Colonic mucosa (tissue), 4 donors: ENCODE measurements at places on chromosomes 6 and 20. TPM values are rescaled to one million over a fixed set of nuclear protein-coding genes. Genes with fewer than 3 reads are reported as not detected.

- no peak overlapping the region for H3K4me3 ChIP-seq
- no peaks in the 10 kb centered on the region for H3K36me3 ChIP-seq
- no peaks in the 10 kb centered on the region for H3K4me1 ChIP-seq
Observed at GRCh38 chr20:15445056-15445840, 1107.8 kb upstream of the FLRT3 start.

DNA sequence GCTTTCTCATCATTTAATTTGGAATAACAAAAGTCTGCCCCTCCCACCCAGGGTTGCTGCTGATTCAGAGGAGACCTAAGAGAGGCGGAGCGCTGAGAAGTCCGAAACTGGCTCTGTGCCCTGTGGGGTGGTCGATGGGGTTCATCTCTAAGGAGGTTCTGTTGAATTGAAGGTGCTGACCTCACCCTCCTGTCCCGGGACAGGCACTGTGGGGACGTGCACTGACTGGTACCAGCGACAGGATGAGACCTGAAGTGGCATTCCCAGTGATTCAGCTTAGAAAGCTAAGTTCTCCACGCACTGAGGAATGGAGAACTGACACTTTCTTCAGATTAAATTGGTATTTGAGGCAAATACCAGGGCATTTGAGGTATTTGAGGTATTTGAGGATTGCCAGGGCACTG, 1.3 kb downstream of the GUCA1B start:
- DNase-seq: no peak
- no peak overlapping the region for H3K27ac ChIP-seq
- H3K4me3 ChIP-seq: no peak overlapping the region
- H3K4me1 ChIP-seq: no peaks in the 10 kb centered on the region

GRCh38 chr6:54198134-54198533, 86.9 kb downstream of the MLIP start:
- H3K27ac ChIP-seq: no peak overlapping the region
- H3K4me3 ChIP-seq: no peak overlapping the region
- H3K27me3 ChIP-seq: no peaks in the 10 kb centered on the region
- DNase-seq: no peak

- no peak for DNase-seq
- H3K36me3 ChIP-seq: no peaks in the 10 kb centered on the region
- no peak overlapping the region for H3K27ac ChIP-seq
Observed at GRCh38 chr6:92377137-92377536, 1042.2 kb downstream of the EPHA7 start.

DNA sequence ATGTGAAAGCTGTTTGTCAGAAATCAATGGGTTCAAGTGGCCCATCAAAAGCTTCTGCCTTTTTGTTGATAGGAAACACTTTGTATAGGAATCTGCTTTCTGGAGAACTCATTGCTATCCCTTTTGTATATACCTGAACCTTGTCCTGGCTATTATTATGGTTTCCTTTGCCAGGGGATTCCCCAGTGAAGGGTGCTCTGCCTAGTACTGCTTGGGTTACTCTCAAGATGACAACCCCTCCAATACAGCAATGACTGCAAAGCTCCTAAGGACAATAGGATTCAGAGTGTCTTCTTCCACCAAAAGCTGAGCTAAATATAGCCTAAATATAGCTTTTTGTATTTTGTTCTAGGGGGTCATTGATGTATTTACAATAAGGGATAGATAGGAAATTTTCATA, 54.0 kb upstream of the PTPRK start:
- H3K27me3 ChIP-seq: no peaks in the 10 kb centered on the region
- H3K27ac ChIP-seq: no peak overlapping the region
- no peaks in the 10 kb centered on the region for H3K4me1 ChIP-seq

- no peak overlapping the region for H3K27ac ChIP-seq
- DNase-seq: peak; percentile 35
- no peaks in the 10 kb centered on the region for H3K36me3 ChIP-seq
- H3K4me3 ChIP-seq: peak overlapping the region; percentile 57
- H3K27me3 ChIP-seq: peaks cover 8% of the 10 kb centered on the region
- H3K4me1 ChIP-seq: no peaks in the 10 kb centered on the region
Observed at GRCh38 chr6:160347259-160348222, 637 bp upstream of the SLC22A3 start.

DNA sequence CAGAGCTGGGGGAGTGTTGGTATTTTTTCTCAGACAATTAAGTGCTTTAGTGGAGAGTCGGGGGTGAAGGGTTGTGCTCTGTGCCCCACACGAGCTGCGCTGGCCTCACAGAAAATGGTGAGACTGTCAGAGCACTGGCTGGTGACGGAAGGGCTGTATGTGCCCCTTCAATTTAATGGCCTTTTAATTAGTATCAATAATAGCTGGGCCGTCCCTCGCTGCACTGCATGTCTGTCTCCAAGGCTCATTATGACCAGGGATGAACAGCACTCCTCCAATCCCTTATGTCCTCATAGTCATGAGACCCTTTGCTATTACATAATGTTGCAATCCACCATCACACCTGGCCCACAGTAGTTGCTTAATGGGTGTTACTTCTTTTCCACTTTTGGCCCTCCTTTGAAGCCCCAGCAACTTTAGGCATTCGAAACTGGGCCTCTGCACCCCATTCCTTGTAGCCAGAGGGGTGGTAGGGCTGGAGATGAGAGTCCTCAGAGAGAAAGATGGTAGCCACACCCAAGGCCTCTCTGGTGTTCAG, 9.5 kb upstream of the RALY start:
- H3K36me3 ChIP-seq: no peaks in the 10 kb centered on the region
- no peak overlapping the region for H3K4me3 ChIP-seq
- H3K4me1 ChIP-seq: no peaks in the 10 kb centered on the region
- no peak overlapping the region for H3K27ac ChIP-seq

GRCh38 chr20:49215232-49215631, 4.0 kb upstream of the DDX27 start:
- no peak overlapping the region for H3K27ac ChIP-seq
- H3K36me3 ChIP-seq: no peaks in the 10 kb centered on the region
- DNase-seq: no peak
- H3K4me3 ChIP-seq: no peak overlapping the region
- no peaks in the 10 kb centered on the region for H3K27me3 ChIP-seq

DNA sequence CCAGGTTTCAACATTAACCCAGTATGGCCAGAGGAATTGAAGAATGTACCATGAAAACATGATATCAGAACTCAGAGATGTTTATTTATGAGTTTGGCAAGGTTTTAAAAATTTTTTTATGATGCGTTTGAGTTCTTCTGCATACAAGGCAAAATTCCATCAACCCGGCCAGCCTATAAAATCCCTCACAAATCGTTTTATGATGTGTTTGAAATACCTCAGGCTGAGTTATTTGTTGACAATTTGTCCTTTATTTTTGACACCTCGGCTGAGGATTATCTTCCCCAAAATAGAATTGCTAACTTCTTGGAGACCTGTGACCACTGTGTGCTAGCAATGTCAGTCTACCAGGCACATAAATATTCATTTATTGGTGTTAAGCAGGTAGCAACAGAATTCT, 91.9 kb upstream of the SLC24A3 start:
- no peaks in the 10 kb centered on the region for H3K36me3 ChIP-seq
- no peak for DNase-seq
- H3K4me1 ChIP-seq: no peaks in the 10 kb centered on the region
- no peaks in the 10 kb centered on the region for H3K27me3 ChIP-seq
- no peak overlapping the region for H3K4me3 ChIP-seq
- no peak overlapping the region for H3K27ac ChIP-seq

GRCh38 chr20:16175322-16175961, 397.8 kb downstream of the KIF16B start:
- H3K4me3 ChIP-seq: no peak overlapping the region
- DNase-seq: no peak

GRCh38 chr6:121539439-121539838, 104.0 kb downstream of the GJA1 start:
- H3K4me1 ChIP-seq: no peaks in the 10 kb centered on the region
- no peak overlapping the region for H3K27ac ChIP-seq
- no peaks in the 10 kb centered on the region for H3K36me3 ChIP-seq
- H3K4me3 ChIP-seq: no peak overlapping the region
- no peak for DNase-seq
- H3K27me3 ChIP-seq: no peaks in the 10 kb centered on the region

GRCh38 chr20:3981132-3981452, 34.3 kb downstream of the RNF24 start:
- H3K27me3 ChIP-seq: no peaks in the 10 kb centered on the region
- no peaks in the 10 kb centered on the region for H3K36me3 ChIP-seq
- H3K4me1 ChIP-seq: no peaks in the 10 kb centered on the region
- DNase-seq: no peak
- H3K27ac ChIP-seq: peak overlapping the region; percentile 51
- no peak overlapping the region for H3K4me3 ChIP-seq

- no peak for DNase-seq
- H3K4me1 ChIP-seq: no peaks in the 10 kb centered on the region
- no peak overlapping the region for H3K27ac ChIP-seq
- no peaks in the 10 kb centered on the region for H3K27me3 ChIP-seq
- no peak overlapping the region for H3K4me3 ChIP-seq
- no peaks in the 10 kb centered on the region for H3K36me3 ChIP-seq
Observed at GRCh38 chr6:9632026-9632425, 782.8 kb downstream of the TFAP2A start.

DNA sequence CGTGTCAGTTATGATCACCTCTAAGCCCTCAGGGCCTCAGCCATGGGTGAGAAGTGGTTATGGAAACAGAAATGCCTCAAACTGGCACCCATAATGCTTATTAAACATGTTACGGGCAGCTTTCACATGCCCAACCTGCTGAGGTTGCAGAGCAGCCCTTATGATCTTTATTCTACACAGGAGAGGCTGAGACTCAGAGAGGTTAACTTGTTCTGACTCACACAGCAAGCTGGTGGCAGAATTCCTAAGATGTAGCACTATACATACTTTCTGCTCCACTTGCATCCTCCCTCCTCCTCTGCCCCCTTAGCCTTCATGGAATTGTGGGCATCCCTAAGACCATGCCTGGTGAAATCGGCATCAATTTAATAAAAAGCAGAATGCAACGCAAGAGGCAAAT, 34.7 kb upstream of the IGF2R start:
- no peaks in the 10 kb centered on the region for H3K36me3 ChIP-seq
- H3K27me3 ChIP-seq: no peaks in the 10 kb centered on the region
- no peak overlapping the region for H3K4me3 ChIP-seq
- no peaks in the 10 kb centered on the region for H3K4me1 ChIP-seq
- no peak for DNase-seq

- H3K4me1 ChIP-seq: no peaks in the 10 kb centered on the region
- H3K27me3 ChIP-seq: no peaks in the 10 kb centered on the region
- peak overlapping the region; percentile 83 for H3K4me3 ChIP-seq
- peak overlapping the region; percentile 82 for H3K27ac ChIP-seq
Observed at GRCh38 chr6:147507162-147508041, 1.1 kb upstream of the SAMD5 start.

GRCh38 chr20:51656726-51657260, 111.4 kb downstream of the ATP9A start:
- H3K27ac ChIP-seq: no peak overlapping the region
- no peak overlapping the region for H3K4me3 ChIP-seq
- no peaks in the 10 kb centered on the region for H3K27me3 ChIP-seq
- no peaks in the 10 kb centered on the region for H3K36me3 ChIP-seq
- no peaks in the 10 kb centered on the region for H3K4me1 ChIP-seq

DNA sequence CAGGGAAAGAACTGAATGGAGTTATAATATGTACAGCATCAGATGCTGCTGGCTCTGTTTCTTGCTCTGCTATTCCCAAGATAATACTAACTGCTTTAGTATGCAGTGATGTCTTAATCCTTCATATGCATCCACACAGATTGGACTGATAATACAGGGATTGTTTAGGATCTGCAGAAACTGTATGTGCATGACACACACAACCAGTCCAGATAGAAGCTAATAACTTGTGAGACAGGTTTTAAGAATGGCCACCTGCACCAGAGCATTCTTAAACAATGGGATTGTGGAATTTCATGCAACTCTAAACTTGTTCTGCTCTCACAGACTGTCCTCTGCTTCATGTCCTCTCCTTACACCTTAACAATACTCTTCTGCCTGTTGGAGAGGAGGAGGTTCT, 90.9 kb downstream of the SPTLC3 start:
- no peak for DNase-seq
- H3K4me3 ChIP-seq: no peak overlapping the region

The FAM217B gene
- 5.5 TPM for total RNA-seq

The CRISP3 gene
- total RNA-seq: not detected

The UST gene
- 1.1 TPM for total RNA-seq

The CST2 gene
- not detected for total RNA-seq

The RIPPLY2 gene
- not detected for total RNA-seq

The MEA1 gene
- 54.5 TPM for total RNA-seq
